Left kidney (tissue), 8 donors: ENCODE measurements at places on chromosomes 16 and 17.

DNA sequence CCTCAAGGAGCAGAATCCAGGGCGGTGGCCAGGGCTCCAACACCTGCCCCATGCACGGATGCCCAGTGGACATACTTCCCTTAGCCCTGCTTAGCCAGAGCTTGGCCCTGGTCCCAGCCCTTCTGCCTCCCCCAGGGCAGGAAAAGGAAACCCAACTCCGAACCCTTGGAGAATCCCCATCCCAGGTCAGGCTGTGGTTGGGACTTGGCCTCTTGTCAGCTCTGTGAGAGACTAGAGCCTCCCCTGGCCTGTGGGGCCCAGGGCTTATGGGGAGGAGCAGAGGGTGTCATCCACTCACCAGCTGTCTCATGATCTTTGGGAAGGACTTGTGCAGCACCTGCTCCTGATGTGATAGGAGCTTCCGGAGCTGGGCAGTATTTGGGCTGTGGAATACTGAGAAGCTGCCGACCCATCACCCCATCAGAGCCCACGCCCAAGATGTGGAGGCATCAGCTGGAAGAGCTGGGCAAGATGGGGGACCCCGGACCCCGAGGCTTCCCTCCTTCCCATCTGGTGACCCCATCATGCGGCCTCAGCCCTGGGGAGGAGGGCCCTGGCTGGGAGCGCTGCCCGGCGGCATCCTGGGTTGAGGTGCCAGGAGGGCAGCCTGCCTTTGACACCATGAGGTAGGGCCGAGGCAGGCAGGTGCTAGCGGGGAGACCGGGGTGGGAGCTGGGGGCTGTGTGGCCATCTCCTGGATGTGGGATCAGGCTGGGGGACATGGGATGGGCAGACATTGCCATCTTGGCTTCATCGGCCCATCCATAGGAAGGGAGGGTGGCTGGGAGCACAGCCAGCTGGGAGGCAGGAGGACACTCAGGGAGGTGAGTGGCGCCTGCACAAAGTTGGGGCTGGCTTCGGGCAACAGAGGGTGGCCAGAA is 45.1 kb downstream of the TNFRSF13B start:
- DNase-seq: no peak

DNA sequence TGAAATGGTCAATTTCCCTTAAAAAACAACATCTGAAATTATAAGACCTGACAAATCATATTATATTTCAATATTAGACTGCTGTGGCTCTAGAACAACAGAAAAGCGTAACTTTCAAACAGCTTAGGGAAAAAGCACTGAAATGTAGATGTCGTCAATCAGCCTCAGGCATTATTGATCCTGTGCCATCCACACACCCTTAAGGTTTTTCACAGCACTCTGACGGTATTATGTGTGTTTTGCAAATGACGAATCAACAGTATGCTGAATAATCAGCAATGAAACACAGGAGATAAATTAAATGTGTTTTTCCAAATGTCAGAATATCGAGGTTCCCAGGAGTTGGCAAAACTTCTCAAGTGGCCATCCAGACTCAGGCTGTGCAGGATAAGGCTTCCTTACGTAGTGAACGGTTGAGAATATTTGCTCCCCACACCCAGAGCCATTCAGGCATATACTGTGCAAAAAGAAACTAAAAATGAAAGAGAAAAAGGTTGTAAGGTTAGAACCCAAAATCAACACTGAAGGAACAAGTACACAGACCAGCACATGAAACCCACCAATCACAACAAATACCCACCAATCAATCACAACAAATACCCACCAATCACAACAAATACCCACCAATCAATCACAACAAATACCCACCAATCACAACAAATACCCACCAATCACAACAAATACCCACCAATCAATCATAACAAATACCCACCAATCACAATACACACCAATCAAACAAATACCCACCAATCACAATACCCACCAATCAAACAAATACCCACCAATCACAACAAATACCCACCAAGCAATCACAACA is 7.7 kb upstream of the MBTPS1 start:
- DNase-seq: no peak

- no peak for DNase-seq
These were observed 45.6 kb downstream of the SLC47A1 start for GRCh38 chr17:19579192-19579761.

DNA sequence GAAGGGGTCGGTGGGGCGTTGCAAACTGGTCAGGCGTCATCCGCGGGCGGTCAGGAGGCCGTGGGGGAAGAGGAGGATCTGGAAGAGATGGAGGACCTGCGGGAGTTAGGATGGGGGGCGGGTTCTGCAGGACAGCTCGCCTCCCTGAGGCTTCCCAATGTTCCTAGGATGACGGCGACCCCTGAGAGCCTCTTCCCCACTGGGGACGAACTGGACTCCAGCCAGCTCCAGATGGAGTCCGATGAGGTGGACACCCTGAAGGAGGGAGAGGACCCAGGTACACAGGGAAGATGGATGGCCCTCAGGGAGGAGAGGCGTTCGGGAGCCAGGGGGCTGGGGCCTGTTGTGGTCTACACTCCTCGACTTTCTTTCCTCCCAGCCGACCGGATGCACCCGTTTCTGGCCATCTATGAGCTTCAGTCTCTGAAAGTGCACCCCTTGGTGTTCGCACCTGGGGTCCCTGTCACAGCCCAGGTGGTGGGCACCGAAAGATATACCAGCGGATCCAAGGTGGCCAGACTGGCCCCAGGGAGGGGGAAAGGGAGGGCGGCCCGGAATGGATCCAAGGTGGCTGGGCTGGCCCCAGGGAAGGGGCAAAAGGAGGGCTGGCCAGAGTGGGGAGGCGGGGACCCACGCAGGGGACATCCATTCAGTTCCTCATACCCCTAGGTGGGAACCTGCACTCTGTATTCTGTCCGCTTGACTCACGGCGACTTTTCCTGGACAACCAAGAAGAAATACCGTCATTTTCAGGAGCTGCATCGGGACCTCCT is 839 bp downstream of the PLD2 start:
- no peak for DNase-seq

- DNase-seq: no peak
These were observed 53.0 kb downstream of the XYLT1 start for GRCh38 chr16:17417740-17418139.

- DNase-seq: no peak
These were observed 45.0 kb downstream of the TEX2 start for GRCh38 chr17:64218066-64218465.

DNA sequence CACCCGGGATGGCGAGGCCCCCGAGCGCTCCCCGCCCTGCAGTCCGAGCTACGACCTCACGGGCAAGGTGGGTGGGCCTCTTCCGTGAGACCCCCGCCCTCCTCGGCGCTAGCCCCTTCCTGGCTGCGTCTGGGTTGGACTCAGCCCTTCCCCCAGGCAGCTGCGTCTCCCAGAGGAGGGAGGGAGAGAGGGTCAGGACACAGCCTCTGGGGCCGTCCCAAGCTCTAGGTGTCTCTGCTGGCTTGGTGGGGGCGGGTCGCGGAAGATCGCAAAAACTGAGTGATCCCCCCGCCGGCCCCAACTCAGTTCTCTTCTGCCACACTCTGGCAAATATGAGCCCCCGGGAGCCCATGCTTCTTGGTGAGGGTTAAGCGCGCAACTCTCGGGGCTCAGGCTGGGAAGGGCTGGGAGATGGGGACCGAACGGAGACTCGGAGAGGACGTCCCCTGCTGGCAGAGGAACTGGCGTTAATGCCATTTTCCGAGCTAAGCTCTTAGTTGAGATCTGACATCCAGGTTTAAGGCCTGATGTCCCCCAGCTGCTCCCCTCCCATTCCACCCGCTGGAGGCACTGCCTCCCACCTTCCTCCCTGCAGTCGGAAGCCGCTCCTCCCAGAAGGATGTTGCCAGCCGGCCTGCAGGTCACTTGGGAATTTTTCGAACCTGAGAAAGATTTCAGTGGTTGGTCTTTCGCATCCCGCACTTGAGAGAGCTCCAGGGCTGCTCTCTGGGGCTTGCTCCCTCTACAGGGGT is 419 bp downstream of the RAB37 start:
- no peak for DNase-seq

- no peak for DNase-seq
These were observed 44.0 kb upstream of the AKTIP start for GRCh38 chr16:53546988-53547391.

DNA sequence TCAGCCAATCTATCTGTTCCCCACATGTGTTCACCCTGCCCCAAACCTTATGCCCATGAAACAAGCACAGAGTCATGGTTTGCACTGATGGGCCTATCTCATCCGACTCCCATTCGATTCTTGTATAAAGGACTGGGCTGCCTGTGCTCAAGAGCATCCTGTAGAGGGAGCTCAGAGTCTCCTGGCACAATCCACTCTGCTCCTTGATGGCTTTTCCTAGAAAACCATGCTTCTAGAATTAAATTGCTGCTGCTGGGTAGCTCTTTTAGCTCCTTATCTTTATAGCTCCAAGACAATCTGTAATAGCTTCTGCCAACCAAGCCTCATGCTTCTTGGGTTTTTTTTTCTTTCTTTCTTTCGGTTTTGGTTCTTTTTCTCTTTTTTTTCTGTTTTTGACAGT is 9.7 kb downstream of the ZNF19 start:
- DNase-seq: no peak

GRCh38 chr16:56916571-56917403 is 15.2 kb upstream of the HERPUD1 start:
- DNase-seq: no peak

GRCh38 chr17:64028874-64029464 is 8.5 kb upstream of the ICAM2 start:
- no peak for DNase-seq

- no peak for DNase-seq
These were observed 168.5 kb upstream of the RPH3AL start for GRCh38 chr17:521183-521525.

DNA sequence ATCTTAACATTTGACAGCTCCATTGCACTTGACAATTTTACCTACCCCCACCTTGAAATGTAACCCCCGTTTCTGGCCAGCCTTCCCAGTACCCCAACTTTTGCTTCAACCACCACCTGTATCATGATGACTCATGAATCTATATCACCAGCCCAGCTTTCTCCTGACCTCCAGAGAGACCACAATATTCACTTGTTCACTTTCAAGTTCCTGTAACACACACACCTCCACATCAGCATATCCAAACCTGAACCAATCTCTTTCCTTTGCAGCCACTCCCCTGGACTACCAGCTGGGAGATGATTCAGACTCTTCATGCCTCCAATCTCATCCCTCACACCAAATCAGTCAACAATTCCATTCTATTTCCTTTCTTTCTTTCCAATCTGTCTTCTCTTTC is 8.0 kb downstream of the SMG6 start:
- no peak for DNase-seq

GRCh38 chr17:34300652-34301370 is 15.3 kb downstream of the CCL11 start:
- DNase-seq: no peak

DNA sequence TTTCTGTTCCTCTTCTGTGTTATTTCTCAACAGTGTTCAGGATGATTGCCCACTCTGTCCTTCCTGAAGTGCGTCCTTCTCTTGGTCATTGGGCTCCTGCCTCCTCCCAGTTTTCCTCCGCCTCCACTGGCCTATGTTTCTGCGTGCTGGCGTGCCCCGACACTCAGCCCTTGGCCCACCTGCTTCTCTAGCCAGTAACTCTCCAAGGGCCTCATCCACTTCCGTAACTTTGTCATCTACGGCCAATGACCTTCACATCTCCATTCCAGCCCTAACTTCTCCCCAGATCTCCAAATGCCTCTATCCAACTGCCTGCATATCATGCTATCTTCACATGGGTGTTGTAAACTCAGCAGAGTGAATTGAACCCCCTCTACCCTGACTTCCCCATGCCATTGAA is 39.6 kb upstream of the RPL38 start:
- no peak for DNase-seq

- DNase-seq: no peak
These were observed 88.2 kb upstream of the HAS3 start for GRCh38 chr16:69017036-69017783.

DNA sequence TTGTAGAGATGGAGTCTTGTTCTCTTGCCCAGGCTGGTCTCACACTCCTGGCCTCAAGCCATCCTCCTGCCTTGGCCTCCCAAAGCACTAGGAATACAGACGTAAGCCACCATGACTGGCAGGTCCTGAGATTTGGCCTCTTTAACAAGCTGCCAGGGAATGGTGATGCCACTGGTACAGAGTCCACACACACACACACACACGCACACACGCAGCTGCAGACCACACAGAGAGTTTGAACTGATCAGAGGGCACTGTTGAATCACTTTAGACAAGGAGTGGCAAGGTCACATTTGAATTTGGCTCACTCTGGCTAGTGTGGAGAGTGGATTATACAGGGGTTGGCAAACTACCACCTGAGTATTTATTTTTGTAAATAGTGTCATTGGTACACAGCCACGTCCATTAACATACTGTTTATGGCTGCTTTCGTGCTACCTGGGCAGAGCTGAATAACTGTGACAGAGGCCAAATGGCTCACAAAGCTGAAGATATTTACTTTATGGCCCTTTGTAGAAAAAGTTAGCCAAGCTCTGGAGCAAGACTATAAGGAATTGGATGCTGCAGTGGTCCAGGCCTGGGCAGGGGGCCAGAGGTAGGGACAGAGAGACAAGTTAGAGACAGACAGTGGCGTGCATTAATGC is 9.9 kb downstream of the ITPRIPL2 start:
- no peak for DNase-seq

DNA sequence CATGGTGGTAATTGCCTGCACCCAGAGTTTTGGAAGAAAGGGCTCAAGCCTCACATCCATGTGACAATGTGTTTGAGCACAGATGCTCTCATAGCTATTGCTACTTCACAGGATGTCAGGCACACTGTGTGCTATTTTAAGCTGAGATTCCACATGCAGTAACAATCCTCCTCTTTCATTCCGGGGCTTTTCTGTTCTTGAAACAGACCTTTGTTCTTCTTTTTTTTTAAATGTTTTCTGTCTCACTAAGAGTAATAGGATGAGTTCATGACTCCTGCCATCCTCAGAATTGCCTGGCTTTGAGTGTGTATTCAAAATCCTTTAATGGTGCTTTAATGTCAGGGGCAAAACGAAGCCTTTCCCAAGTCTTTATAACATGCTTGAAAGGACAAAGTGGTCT is 198.9 kb downstream of the ABCC12 start:
- no peak for DNase-seq

DNA sequence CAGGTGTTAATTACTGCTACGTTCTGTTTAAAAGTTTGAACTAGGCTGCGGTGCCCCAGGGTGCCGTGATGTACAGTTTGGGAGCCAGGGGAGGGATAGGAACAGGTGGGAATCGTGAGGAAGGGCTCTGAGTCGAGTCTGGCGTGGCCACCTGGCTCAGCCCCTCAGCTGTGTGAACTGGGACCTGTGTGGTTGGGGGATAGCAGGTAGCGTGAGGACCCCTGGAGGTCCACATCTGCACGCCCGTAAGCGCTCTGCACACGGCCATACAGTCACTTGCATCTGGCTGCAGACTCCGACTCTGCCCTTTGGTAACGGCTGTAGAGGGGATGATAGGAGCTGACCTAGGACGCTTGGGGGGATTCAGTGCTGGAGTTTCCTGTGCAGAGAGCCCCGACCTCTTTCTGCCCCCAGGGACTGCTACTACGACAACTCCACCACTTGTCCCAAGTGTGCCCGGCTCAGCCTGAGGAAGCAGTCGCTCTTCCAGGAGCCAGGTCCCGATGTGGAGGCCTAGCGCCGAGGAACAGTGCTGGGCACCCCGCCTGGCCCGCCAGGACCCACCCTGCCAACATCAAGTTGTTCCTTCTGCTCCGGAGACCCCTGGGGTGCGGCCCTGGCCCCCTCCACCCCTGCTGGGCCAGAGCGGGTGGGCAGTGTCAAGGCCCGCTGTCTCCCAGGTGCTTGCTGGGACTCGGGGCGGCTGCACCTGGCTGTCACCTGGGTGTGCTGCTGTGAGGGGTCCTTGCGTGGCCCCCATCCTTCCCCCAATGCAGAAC is 17.1 kb downstream of the DEF8 start:
- DNase-seq: no peak
